ENCODE measurements at places on chromosomes 1 and 21.

GRCh38 chr1:20069874-20070273 is at the start of gene PLA2G5:
Gene PLA2G5, plus strand, starts transcription at chr1:20070194. Its CDS starts 14,637 bp downstream, at chr1:20084831.
- no peak for DNase-seq

GRCh38 chr21:32708069-32708468 is 19.7 kb downstream of the SYNJ1 start:
- DNase-seq: no peak

DNA sequence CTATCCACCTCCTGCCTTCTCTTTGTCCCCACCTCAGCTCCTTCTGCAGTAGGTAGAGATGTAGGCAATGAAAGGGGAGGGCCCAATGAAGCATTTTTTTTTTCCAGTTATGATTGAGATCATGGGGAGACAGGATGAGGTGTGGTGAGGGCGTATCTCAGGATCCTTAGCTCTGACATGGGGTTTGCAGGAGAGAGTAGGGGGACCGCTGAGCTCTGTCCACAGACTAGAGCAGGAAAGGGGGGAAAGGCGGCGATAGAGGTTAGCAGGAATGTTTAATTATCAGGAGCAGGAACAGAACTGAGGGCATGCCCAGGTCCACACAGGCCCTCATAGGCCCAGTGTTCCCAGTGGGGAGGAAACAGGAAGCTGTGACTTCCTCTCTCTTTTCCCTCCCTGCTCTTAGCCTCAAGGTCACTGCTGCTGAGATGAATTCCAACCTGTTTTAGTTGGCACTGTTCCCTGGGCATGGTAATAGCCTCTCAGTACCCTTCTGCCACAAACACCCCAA is 901 bp upstream of the RXFP4 start:
- DNase-seq: no peak

DNA sequence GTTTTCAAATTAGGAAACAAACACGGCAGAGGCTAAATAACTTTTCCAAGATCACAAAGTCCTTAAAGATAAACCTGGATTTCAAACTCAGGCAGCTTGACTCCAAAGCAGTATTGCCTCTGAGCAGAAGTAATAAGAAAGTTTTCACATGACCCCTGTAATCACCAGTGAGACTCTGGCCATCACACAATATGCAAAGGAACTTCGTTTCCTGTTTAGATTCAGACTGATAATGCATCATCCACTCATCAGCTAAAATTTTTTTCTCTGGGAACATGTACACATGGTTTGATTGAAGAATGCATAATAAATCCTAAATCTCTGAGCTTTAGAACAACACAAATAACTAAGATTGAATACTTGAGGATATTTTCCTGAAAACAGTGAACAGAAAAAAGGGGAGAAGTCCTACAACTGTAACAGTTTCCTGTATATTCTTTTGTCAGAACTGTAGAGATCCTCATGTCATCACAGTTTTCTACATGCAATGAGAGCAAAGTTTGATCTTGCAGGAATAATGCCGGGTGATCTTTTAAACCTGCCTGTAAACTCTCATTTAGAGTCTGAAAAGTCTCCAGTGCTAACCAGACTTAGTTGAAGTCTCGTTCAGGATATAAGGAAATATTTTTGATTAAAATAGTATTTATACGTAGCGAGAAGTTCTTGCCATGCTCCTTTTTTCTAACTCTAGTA is 225.3 kb downstream of the SPATA17 start:
- DNase-seq: no peak

DNA sequence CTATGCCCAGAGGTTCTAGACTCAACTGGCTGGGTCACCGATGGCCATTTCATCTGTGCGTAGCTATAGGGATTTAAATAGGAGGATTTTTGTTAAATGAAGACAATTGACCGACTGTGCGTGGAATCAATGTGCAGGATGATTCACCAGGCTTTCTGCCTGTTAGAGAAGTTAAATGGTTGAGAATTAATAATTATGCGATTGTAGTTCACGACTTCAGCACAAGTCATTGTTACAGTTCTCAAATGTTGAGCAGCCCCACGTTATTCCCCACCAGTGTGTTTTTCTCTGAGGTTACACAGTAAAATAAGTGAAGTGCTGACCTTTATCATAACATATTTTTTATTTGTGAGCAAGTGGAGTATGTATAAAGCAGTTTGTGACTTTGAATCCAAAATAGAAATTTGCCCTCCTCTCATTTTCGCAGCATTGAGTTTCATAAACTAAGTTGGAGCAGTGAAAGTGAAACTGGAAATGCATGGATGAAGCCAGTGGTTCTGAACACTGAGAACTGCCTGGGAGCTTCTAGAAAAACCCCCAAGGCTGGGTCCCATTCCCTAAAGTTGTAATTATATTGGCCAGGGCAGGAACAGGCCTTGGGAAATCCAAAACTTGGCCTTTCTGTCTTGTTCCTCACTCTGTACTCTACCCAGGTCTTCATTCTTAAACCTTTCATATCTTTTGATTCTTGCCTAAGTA is 102.6 kb downstream of the GALNT2 start:
- no peak for DNase-seq

DNA sequence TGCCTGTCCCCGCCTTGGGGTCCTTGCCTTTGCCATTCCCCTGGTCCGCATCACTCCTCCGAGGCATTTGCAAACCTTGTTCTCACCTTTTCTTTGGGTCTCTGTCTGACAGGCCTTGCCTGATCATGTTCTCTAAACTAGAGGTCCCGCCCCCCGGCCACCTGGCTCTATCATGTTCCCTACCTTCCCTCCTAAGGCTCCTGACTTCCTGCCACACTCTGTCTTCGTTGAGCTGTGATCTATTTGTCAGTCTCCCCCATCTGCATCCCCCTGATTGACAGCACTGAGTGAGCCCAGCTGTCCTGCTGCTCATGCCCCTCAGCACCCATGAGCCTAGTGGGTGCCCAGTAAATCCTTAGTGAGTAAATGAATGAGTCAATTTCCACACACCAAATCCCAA is 22.8 kb downstream of the ERG start:
- no peak for DNase-seq

DNA sequence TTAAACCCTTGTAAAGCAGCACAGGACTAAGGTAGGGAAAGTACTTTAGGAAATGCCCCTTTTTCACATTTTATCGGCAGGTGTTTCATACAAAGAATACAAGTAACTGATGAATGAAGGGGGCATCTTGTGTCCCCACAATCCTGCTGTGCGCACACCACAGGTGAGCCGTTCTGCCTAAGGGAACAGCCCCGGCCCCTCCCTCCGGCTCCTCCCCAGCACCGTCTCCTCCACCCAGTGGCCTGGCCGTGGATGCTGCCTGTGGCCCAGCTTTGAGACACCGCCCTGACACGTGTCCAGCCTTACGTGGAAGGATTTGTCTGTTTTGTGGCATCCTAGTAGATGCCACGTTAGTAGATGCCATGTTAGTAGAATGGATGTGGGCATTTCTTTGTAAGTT is 12.8 kb downstream of the FAAP20 start:
- DNase-seq: no peak

DNA sequence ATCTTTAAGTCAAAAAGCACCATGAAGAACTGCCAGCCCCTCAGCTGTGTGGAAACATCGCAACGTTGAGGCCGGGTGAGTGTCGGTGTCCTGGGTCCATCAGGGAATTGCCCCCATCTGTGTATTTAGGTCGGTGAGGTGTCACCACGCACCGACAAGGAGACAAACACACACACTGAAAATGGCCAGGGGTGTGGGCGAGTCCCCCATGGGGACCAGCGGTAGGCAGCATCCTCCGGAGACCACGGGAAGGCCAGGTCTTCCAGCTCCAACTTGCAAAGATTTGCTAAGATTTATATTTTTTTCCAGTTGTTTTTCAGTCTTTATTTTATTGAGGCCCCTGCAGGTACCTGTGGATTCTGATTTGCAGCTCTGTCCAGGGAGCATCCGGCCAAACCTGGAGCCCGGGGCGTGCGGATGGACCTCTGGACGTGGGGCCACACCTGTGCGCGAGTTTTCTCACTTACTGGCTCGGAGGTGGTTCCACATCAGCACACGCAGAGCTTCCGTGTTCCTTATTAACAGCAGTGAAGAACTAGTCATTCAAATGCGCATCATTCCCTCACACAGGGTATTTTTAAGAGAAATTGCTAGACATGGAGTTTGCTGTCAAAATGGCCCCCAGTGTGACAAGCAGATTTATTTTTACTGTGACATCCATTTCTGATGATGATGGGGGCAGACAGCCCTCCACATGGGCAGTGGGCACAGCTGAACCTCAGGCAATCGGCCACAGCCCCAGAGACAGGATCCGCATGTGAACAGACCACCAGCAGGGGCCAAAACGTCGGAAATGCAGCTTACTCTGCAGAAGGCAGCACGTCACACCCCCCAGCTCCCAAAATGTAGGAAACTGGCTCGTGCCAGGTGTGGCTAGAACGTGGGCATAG is 17.2 kb upstream of the SLC19A1 start:
- no peak for DNase-seq

GRCh38 chr21:44738621-44739020 is 27.2 kb upstream of the TSPEAR start:
- no peak for DNase-seq

DNA sequence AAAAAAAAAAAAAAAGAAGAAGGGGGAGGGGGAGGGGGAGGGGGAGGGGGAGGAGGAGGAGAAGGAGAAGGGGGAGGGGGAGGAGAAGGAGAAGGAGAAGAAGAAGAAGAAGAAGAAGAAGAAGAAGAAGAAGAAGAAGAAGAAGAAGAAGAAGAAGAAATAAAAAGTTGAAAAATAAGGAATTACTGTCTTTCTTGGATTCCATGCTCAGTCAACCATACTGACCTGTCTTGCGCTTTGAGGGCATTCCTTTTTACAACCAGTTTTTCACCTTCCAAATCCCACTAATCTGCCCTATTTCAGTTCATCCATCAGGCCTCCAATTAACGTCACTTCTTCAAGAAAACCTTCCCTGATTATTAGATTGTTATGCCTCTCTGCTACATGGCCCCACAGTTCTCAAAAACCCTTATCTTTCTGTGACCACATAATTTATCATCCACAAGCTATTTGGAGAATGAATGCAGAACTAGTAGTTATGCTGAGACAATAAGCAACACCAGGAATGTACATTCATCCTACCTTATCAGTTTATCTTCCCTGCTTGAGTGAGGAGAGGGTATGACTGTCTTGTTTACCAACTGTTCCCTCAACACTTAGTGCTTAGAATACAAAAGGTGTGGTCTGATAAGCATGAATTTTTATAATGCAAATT is 57.5 kb upstream of the GUCA2A start:
- DNase-seq: no peak

DNA sequence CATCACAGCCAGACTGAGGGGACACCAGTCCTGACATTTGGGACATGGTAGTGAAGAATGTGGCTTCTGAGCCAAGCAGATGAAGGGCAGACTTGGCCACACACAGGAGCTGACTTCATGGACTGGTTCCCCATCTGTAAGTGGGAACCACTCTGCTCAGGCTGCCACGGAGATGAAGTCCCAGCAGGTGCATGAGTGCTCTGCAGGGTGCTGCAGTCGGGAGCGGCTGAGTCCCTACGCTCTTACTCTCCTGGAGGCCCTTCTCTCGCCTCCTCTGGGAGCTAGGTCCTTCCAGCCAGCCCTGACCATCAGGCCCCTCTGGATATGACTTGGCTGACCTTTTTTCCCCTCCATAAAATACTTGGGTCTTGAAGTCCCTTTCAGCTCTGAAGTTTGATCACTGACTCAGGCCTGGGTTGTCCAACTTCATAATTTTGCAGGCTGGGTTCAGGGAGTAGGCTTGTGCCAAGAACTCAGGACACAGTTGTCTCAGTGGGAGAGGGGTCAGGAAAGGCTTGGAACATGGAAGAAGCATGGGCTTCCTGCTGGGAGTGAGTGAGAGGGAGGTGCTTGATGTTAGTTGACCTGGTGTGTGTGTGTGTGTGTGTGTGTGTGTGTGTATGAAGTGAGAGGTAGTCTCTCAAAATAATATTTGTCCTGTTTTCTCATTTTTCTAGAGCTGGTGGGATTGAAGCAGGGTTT is 21.0 kb upstream of the EPS8L3 start:
- no peak for DNase-seq

DNA sequence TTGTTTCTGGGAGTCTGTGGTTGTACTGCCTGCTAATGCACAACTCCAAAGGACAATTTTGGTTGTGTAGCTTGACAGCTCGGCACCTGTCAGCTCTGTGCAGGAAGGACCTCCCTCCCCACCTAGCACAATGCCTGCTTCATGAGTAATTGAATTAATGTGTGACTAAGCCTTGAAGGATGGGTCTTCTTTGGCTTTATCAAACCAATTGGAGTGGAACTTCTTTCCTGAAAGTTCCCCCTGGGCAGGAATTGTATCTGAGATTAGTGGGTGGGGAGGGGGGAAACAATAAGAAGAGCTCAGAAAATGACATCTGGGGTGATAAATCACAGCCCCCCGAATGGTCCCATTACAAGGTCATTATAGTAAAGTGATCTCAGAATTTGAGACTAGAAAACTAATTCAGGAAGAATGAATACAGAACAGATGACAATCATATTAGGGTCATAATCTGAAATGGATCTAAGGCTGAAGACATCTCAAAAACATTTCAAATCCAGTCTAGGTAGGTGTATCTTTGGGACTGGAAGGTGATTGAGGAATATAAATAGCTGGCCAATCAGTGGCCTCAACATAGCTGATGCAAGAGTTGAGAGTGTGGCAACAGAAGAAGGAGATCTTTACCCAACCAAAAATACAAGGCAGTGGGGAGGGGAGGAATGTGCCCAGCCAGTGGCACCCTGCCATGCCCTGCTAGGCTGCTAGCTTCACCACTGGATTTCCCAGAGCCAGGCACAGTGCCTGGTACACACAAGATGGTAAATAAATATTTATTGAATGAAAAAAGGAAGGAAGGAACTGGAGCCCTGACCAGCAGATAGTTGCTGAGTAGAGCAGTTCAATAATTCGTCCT is 10.1 kb upstream of the SESN2 start:
- peak; percentile 30 for DNase-seq

GRCh38 chr21:26443867-26444266 is 129.2 kb downstream of the CYYR1 start:
- no peak for DNase-seq

- no peak for DNase-seq
These were observed 14.0 kb downstream of the KDF1 start for GRCh38 chr1:26946270-26946669.

- peak; percentile 11 for DNase-seq
These were observed 13.5 kb upstream of the KCNA2 start for GRCh38 chr1:110619412-110620249.

DNA sequence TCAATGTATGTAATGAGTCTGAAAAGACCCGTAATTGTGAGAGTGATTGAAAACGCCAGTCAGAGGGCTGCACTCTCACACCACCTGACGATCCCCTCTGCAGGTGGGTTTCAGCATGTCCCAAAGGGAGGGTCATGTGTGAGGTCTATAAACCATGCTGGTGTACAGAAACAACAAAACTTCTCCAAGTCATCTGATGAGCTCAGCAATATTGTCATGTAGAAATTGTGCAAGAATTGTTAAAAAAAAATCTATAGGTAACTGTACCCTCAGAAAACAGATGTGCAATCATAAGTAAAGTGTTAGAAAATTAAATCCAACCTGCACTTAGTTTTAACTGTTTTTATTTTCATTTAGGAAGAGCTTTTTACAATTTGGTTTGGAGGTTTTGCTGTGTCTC is 152.5 kb downstream of the PCBP3 start:
- no peak for DNase-seq

GRCh38 chr21:17911628-17912027 is 92.5 kb upstream of the C21orf91 start:
- no peak for DNase-seq

Measured in amniotic stem cell (primary cell).